ENCODE measurements at places on chromosomes 11 and 22.

GRCh38 chr22:27352426-27352825 lies 449.1 kb downstream of the MN1 start:
- no peak for DNase-seq

- peak; percentile 97 for DNase-seq
These were observed at the start of the genes EWSR1 and RHBDD3 for GRCh38 chr22:29267858-29268510. TSS of gene EWSR1 (plus strand) at chr22:29268268. CDS start at chr22:29268337, 69 bp downstream. TSS of gene RHBDD3 (minus strand) at chr22:29267981. CDS start at chr22:29265626, 2,355 bp downstream.

DNA sequence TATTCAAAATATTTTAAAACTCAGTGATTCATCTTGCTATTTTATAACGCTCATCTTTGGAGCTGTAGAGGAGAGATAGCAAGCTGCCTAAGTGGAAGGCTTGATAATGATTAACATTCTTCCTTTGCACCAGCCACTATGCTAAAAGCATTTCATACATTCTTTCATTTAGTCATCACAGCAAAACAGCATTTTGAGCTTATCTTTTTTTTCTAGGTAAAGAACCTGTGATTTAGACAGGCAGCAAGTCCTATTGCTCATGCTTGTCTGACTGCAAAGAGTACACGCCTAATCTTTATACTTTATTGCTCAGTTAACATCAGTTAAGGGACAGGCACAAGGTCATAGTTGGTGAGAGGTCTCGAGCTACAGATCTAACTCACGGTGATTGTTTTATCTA lies 713.1 kb upstream of the ARHGAP42 start:
- DNase-seq: no peak

GRCh38 chr11:58596621-58597020 lies 17.8 kb downstream of the ZFP91 start:
- no peak for DNase-seq

- DNase-seq: no peak
These were observed 25.5 kb downstream of the SPATA19 start for GRCh38 chr11:133819746-133820315.

DNA sequence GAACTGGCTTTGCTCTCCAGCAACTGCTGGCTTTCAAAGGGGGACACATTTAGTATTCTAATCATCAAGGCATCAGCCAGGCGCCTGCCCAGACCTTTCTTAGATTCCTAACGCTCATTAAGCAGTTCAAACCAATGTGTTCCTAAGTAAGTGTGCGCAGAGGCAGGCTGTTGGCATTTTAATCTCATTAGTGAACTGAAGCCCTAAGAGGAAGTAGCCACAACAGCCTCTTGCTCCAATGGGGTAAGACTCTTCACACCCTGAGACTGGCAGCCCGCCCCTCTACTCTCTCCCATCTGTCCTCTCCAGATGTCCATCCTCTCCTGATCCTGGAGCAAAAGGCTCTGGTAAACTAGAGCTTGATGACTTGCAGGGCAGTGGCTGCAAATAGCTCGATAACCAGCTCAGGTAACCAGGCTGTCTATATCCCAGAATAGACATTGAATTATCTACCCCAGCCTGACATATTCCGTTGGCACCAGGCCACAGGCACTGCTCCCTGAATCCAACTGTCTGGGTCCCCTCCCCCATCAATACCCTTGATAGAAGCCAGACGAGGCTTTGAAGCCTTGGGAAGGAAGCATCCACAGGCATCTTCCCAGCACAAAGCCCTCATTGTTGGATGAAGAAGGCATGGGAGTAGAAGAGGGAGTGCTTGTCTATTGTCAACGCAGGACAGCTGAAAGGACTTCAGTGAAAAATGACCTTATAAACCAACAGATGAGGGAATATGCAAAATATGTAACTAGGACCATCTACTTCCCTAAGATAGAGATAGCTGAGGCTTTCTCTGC lies 321.1 kb downstream of the TENM4 start:
- DNase-seq: no peak

- no peak for DNase-seq
These were observed 77.4 kb downstream of the RELT start for GRCh38 chr11:73453562-73453961.

- peak; percentile 33 for DNase-seq
These were observed 77.9 kb downstream of the PIWIL3 start for GRCh38 chr22:24696551-24697001.

DNA sequence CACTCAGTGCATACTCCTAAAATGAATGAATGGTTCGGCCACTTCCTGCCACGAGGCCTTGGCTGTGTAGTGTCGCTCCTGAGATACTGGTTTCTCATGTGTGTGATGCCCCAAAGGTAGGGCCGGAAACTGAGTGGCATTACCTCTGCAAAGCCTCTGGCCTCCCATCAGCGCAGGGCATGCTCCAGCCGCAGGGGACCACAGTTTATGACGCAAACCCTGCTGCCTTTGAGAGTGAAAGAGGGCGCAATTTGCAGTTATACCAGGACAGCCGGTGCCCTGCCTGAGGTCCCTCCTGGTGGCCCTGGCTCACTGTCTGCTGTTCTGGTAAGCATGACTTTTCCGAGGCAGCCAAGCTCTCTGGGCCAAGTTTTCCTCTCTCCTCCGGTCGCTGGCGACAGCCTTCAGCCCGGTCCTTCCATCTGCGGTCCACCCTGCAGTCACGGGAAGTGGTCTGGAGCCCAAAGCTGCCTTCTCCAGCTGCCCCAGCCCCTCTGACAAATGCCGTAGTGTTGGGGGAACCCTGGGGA lies 2.4 kb upstream of the FGF3 start:
- DNase-seq: no peak

GRCh38 chr11:19766206-19766605 lies 53.6 kb downstream of the NAV2 start:
- no peak for DNase-seq

DNA sequence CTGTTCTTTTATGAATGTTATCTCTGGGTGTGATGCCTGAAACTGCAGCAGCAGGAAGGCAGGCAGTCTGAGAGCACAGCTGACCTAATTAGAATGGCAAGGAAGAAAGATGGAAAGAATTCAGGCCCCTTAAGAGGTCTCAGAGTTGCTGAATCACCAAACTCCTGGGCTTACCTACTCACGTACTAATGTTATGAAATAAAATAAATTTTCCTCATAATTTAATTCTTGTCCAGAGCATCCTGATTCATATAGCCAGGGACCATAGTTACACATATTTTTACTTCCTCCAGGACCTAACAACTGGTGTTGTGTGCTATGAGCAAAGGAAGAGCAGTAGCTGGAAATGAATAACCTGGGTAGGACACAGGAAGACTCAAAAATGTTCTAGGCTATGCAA lies 41.9 kb downstream of the SNX19 start:
- no peak for DNase-seq

GRCh38 chr11:59770319-59770718 lies 15.1 kb downstream of the STX3 start:
- DNase-seq: no peak

- DNase-seq: peak; percentile 32
These were observed 40.1 kb upstream of the PRR5 start for GRCh38 chr22:44661659-44662569.

DNA sequence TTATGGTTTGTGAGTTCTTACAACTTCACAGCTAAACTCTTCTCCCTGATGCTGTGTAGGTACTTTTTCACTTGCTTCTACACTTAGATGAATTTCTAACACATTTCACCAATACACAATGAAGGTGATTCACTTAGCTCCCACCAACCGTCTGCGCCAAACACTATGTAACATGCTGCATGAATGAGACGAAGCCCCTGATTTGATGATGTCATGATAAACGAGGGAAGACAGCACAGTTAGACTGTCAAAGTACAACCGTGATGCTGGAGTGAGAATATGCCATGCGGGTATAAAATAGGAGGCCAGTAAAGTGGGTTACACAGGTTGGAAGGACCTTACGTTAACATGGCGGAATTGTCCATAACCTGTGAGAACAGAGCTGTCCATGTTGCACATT lies 100.8 kb downstream of the KCNA4 start:
- DNase-seq: no peak

DNA sequence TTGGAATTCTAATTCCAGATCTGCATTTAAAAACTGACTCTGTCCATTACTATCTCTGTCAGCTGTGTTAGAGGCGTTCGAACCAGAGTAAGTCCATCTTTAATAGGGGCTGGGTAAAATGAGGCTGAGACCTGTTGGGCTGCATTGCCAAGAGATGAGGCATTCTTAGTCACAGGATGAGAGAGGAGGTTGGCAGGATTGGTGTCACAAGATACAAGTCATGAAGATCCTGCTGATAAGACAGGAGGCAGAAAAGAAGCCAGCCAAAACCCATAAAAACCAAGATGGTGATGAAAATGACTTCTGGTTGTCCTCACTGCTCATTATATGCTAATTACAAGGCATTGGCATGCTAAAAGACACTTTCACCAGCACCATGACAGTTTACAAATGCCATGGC lies 356.3 kb upstream of the ISX start:
- no peak for DNase-seq

DNA sequence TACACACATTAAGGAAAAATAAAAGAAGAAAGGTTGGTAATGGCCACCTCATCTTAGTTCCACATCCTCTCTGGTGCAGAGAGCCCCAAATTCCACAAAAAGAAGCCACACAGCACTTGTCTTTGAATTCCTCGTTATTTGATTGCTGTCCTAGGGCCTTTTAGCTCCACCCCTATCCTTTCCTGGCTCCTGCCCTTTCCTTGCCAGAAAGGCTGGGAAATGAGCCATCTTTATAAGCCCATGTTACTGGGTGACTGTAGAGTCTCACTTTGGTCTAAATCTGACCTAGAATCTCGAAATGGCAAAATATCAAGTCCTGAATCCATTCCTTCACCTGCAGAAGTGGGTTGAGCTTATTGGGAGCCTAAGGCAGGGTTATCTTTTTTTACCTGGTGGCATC lies 4.3 kb upstream of the TMEM132A start:
- DNase-seq: no peak

DNA sequence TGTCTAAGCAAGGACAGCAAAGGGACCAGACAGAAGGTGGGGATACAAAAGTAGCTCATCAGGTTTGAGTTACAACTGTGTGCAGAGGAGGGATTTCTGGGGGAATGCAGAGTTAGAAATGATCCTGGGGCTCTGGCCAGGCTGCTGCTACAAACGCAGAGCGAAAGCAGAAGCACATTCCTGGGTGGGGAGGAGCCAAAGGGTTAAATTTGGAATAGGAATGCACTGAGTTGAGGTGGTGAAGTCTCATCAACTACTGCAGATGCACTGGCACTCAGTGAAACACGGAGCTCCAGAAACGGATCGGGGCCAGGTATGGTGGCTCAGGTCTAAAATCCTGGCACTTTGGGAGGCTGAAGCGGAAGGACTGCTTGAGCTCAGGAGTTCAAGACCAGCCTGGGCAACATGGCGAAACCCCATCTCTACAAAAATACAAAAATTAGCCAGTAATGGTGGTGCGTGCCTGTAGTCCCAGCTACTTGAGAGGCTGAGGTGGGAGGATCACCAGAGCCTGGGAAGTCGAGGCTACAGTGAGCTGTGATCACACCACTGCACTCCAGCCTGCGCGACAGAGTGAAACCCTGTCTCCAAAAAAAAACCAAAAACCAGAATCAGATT lies 3.2 kb downstream of the CHKA start:
- peak; percentile 48 for DNase-seq

DNA sequence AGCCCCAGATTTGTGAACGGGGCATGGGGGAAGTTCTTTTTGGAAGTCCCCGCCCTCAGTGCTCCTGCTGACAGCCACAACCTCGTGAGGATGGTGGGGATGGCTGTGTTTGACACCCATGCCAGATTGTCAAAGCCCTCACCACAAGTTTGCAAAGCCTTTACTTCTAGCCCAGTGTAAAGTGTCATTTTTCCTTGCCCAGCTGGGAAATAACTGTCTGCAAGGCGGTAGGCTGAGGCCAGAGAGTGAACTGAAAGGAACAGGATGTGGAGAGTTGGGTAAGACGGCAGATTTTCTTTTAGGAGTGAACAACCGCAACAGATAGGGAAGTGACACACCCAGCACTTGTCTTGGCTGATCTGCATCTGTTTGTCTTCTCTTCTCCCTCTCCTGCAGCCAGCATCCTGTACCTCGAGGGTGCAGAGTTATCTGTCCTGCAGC lies 13.6 kb downstream of the IL17RA start:
- DNase-seq: no peak

DNA sequence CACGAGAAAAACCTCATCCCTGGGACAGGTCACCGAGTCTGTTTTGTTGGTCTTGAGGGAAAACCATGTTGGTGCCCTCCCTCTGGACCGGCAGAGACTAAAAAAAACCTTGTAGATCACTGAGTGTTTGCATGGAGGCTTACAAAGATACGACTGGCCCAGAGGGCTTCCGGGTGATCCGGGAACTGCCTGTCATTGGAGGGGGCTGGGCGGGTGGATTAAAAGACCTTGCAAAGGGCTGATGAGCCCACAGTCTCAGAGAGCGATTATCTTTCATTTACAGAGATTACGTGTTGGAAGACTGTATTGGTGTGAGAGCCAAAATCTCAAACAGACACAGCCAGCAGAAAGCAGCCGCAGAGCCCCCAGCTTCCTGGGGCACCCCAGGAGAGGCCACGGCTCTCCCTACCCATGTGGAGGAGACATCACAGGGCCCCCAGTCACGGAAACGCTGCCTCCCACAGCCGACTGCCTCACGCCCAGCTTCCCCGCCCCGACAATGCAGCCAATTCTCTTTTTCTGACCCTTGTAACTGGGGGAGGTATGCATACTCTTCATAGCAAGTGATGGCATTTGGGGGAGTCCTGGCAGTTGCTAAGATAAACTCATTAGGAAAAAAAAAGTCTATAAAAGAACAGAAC lies 426.4 kb downstream of the CTTN start:
- DNase-seq: peak; percentile 80

DNA sequence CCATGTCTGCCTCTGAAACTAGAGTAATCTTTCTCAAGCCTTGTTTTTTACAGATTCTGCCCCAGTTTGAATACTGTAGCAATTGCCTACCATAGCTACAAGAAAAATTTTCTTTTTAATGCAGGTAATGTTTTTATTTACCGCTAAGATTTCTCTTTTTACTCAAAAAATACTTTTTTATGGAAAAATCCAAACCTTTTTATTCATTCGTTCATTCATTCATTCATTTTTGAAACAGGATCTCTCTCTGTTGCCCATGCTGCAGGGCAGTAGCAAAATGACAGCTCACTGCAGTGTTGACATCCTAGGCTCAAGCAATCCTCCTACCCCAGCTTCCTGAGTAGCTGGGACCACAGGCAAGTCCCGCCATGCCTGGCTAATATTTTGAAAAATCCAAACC lies 2.7 kb upstream of the CPT1A start:
- no peak for DNase-seq

- no peak for DNase-seq
These were observed 33.8 kb downstream of the SLC35F2 start for GRCh38 chr11:107824668-107825369.

GRCh38 chr11:92246630-92247029 lies 22.0 kb downstream of the FAT3 start:
- DNase-seq: no peak

GRCh38 chr11:4672470-4672869 lies 25.2 kb downstream of the OR51E2 start:
- DNase-seq: no peak

DNA sequence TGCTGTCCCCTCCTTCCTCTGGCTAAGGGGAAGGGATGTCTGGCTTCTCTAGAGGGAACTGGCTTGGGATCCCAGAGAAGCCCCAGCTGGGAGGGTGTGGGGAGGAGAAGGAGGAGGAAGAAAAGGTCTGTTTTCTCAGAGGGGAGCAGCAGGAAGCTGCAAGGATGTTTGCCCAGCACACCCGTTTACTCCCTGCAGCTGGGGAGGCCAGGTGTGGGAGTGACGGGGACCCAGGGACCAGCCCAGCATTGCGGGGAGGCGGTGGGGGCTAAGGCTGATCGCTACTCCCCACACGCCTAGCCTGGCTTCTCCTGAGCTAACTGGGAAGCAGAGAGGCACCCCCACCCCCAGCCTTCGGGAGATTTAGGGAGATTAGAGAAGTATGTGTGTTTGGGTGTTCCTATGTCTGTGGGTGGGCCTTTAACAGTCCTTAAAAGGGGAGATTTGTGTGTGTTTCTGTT lies 3.9 kb downstream of the CREB3L1 start:
- DNase-seq: peak; percentile 67

All from H7 (cell line).